ENCODE measurements at places on chromosomes 5 and 9. TPM values are rescaled to one million over a fixed set of nuclear protein-coding genes. Genes with fewer than 3 reads are reported as not detected.

Gene PPIC
- total RNA-seq, result 4.2 TPM

Gene RMND5B
- 24.7 TPM for total RNA-seq

Gene SLC6A19
- total RNA-seq, result 0.09 TPM

Gene DUSP1
- 54.1 TPM for total RNA-seq

Gene S100Z
- total RNA-seq, result 1.5 TPM

Gene SEMA5A
- 2.5 TPM for total RNA-seq

GRCh38 chr9:90801241-90801972 lies at the start of gene SYK:
SYK (plus strand) TSS chr9:90801819; CDS start chr9:90843899, 42,080 bp downstream.
- no peak for DNase-seq

DNA sequence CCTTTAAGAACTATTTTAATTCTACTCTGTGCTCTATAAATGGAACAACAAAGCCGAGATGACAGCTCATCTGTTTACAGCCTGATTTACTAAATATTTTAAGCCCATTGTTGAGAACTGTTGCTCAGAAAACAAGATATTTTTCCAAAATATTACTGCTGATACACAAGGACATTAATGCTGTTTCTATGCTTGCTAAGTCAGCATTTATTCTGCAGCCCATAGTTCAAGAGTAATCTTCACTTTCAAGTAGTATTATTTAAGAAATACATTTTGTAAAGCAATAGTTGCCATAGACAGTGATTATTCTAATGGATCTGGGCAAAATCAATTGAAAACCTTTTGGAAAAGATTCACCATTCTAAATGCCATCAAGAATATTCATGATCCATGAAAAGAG lies 208.3 kb downstream of the CDH12 start:
- DNase-seq, result no peak

DNA sequence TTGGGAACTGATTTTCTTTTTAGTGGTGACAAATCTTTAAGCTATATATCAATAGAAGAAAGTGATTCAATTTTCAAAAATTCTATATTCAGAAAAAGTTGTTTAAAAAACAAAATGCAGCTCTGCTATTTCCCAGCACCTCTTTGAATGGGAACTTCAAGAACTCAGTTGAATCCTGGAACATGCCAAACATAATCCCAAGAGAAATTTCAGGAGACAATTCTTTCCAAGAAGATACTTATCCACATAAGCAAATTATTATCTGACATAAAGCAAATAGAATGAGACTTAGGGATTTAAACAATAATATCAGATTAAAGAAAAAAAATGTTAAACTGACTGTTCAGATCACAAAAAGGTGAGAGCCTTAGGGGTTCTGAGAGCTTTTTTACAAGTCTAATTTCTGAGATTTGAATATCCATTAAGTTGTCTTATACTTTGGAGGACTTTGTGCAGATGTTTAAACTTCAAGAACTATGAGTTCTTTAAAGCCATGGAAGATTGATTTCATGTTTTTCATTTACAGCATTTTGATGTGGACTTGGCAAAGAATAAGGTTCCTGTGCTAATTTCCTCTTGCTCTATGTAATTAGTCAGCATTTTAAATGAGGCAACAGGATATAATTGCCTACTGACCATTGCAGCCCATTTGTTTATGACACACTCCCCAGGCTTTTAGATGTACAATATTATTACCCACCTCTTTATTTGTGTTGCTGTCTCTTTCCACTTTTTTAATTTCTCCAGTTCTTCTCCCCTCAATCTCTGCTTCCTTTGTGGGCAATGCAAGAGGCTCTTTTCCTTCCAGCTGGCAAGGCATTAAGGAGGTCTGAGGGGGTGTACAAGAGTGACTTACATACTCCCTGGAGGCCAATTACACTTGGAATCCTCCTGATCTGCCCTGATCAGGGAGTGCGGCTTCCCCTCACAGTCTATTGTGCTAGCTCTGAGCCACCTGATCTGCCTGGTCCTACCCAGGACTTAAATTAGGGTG lies 419.1 kb downstream of the NR2F1-AS1 start:
- no peak for DNase-seq

DNA sequence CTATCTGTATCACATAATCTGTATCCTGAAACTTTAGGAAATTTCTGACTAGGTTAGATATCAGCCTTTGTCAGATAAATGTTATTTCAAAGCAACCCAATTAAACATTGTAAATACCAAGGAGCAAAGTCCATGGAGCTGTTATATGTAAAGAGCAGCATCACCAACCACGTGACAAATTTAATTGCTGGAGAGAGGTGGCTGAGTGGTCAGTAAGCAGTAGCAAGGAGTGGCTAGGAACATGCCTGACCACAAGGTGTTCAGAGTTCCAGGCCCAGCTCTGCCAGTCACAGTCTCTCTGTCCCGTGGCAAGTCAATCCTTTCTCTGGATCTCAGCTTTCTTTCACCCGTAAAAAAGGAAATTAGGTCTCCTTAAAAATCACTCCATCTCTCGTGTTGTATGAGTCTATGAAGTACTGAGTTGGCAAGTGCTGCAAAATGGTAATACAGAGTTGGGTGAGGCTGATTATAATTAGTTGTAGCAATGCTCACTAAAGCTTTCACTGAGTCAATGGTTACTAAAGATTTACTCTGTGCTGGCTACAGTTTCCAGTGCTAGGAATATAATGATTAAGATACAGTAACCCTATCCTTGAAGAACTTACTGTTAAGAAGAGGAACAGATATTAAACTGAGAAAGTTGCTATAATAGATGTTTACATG lies 166.1 kb downstream of the GNAQ start:
- DNase-seq, result no peak

- DNase-seq, result no peak
These were observed 157.1 kb upstream of the COL5A1 start for GRCh38 chr9:134484479-134484878.

- no peak for DNase-seq
These were observed 30.0 kb downstream of the RNF130 start for GRCh38 chr5:180041301-180042274.

GRCh38 chr5:140024928-140025327 lies 18.2 kb downstream of the NRG2 start:
- DNase-seq, result no peak

- DNase-seq, result no peak
These were observed 9.5 kb downstream of the SLC35A4 start for GRCh38 chr5:140574165-140574564.

GRCh38 chr9:119004618-119004990 lies 364.6 kb downstream of the BRINP1 start:
- no peak for DNase-seq

DNA sequence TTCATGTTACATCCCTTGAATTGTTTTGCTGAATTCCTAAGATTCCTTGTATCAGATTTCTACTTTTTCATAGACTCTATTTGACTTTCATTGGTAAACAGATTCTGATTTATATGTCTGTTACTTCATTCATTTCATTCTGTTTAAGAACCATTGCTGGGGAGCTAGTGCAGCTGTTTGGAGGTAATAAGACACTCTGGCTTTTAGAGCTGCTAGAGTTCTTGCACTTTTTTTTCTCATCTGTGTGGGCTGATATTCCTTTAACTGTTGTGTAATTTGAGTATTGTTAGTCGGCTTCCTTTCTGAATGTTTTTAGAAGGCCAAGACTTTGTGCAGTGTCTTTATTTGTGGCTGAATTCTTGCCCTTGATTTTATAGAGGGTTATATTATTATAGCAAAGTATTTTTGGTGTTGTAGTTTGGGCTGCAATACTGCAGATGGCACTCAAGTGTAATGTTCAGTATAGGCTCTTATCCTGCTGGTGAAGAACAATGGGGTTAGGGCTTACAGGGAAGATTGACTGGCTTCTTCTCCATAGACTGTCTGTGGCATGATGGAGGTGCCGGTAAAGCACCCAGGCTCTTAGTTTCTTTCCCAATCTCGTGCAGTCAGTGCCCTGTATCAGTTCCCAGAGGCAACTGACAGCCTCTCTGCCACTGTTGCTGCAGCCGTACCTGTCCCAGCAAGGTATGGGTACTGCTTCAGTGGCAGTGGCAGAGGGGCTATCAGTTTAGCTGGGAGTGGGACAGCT lies 162.2 kb downstream of the OXCT1 start:
- DNase-seq, result no peak

DNA sequence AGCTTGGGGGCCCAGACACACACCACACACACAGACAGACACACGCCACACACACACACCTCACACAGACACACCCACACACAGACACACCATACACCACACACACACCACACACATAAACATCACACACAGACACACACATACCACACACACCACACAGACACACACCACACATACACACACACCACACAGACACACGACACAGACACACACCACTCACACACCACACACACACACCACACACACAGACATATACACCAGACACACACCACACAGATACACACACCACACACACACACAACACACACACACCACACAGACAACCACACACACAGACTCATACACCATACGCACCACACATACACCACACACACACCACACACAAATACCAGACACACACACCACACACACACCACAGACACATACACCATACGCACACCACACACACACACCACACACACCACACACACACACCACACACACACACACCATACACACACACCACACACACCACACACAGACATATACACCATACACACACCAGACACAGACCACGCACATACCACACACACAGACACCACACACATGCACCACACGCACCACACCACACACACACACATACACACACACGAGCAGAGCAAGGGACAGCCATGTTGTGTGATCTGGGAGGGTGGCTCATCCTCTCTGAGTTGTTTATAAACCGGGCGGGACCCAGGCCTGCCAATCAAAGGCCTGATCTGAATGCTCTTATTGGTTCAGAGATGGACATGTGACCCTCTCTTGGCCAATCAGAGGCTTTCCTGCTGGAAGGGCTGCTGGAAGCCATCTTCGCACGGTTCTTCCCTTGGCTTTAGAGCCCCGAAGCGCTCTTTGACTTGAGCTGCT lies 148.3 kb downstream of the GAPVD1 start:
- DNase-seq, result no peak

DNA sequence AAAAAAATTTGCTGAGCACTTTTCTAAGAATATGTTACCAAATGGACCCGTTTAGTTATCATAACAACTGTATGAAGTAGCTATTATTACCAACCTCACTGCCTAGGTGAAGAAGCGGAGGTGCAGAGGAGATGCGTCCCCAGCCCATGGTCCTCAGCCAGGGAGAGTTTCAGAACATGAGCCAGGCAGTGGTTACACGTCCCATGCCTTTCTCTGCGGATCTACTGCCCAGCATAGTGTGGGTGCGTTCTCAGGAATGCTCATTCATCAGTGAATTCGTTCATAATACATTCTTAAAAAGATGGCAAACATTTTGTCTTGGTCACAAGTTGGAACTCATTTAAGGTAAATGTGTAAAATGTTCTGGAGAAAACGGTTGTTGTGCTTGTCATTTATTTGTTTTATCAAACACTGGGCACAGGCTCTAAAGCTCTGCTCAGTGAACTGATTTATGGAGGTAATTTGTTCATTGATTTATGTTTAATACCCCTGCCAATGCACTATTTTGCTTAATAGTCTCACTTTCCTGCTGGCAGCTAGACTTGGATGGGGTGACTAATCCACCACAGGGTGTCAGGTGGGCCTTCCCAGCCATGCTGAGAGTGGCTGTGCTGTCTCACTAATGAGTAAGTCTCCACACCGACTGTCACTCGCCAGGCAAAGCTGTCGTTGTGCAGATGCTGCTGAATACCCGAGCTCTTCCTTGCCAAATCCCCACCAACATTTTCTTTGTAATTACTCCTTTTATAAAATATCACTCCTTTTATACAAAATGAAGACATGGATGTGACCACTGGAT lies 248.8 kb downstream of the TENT4A start:
- no peak for DNase-seq

DNA sequence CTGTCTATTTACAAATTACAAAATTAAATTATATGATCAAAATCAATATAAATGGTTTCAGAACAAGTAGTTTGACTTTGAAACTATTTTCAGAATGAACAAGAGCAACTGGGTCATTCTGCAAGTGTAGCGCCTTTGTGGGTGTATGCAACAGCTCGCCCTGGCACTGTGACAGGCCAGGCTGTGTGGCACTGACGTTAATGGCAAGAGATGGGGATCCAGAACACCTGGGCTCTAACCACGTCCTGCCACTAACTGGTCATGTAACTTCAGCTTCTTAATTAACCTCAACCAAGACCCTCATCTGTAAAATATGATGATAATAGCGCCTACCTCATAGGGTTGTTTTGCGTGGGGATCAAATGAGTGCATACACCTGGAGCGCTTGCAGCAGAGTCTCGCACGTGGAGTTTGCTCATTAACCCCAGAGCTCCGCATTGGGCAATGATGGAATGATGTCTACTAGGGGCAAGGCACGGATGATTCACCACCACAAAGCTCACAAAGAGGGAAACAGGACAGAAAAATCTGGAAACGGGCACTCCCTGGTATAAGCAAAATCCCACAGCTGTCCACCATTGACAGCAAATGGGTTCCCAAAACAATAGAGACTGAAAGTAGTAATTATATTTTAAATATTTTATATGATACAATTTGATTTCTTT lies 639.4 kb downstream of the SEMA5A start:
- no peak for DNase-seq

- no peak for DNase-seq
These were observed 69.5 kb upstream of the HAND1 start for GRCh38 chr5:154547551-154547950.

- DNase-seq, result no peak
These were observed 754 bp downstream of the GFPT2 start for GRCh38 chr5:180352116-180353047.

- DNase-seq, result no peak
These were observed 281.9 kb downstream of the GLIS3 start for GRCh38 chr9:4017749-4018491.

- no peak for DNase-seq
These were observed 138.2 kb downstream of the TLE4 start for GRCh38 chr9:79709743-79710674.

- no peak for DNase-seq
These were observed 58.0 kb downstream of the ANXA2R start for GRCh38 chr5:42982107-42982622.
